Activated naive CD8-positive, alpha-beta T cell treated with anti-CD3 and anti-CD28 coated beads, Interleukin-2, amount 50 U/mL, for 16 hours (primary cell): ENCODE measurements at places on chromosomes 12 and 14.

DNA sequence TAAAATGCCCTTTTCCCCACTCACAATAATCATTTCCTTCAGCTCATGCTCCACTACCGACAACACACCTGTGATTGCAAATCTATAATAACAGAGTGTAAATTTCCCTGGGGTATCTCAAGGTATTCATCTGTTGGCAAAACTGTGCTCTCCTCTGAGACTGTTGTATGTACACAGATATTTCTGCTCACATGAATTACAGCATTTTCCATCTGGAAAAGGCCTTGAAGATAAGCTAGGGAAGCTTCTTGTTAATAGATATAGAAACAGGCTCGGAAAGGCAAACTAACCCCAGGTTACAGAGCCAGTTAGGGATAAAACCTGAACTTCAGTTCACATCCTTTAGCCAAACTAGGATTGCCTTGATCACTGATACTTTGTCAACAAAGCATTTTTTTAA, 210.4 kb upstream of the KRR1 start:
- no peak for DNase-seq

GRCh38 chr12:57173683-57174082, 26.3 kb upstream of the LRP1-AS start:
- no peak for DNase-seq

GRCh38 chr14:57380935-57381334, 9.5 kb upstream of the NAA30 start:
- DNase-seq: no peak

GRCh38 chr12:106901276-106901675, 54.4 kb upstream of the TMEM263 start:
- DNase-seq: no peak

GRCh38 chr14:24145690-24146452, 539 bp downstream of the PSME2 start:
- no peak for DNase-seq

DNA sequence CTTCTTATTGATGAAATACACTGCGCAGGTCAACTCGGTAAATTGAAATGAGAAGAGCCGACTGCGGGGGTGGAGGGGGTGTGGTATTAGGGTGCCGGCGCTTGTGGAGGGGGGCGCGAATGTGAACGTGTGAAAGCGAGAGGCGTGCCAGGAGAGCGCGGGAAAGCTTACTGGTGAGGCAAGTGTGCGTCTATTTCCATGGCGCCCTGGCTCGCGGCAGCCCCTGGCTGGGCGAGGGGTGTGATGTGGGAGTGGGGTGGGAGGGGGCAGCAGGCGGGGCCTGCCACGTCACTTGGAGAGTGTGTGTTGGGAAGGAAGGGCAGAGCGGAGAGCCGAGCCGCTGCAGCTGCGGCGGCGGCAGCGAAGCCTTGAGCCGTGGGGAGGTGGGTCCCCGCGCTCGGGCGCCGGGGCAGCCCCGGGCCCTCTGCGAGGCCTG, 88.8 kb downstream of the GALNT8 start:
- DNase-seq: no peak

DNA sequence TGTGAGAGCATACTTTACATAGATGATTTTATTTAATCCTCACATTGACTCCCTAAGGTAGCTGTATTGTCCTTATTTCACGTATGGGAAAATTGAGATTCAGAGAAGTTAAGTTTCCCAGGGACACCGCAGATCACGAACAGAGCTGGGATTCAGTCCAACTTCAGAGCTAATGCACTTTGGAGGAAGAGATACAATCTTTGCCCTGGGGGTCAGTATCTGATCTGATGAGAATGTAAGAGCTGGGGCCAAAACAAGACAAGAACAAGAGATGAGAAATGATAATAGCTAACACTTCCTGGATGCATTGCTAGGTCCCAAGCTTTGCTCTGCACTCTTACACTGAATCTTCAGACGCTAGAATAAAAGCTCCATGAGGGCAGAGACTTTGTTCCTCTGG, 6.0 kb upstream of the CSAD start:
- DNase-seq: no peak

DNA sequence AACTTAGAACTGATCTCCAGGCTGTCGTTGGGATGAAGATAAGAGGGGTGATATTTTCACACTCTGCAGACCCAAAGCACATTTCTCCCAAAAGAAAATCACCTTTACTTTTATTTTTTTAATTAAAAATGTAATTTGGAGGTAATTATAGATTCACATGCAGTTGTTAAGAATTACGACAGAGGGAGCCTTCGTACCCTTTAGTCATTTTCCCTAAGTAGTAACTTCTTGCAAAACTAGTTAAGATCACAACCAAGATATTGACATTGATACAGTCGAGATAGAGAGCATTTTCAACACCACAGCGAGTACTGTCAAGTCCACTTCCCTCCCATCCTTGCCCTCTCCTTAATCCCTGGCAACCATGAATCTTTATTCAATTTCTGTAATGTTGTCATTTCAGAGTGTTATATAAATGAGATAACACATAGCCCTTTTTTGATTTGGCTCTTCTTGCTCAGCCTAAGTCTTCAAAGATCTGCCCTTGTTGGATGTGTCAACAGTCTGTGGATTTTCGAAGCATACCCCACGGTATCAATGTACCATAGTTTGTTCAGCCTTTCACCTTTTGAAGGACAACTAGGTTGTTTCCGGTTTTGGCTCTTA, 39.6 kb downstream of the DNAH10 start:
- DNase-seq: no peak

DNA sequence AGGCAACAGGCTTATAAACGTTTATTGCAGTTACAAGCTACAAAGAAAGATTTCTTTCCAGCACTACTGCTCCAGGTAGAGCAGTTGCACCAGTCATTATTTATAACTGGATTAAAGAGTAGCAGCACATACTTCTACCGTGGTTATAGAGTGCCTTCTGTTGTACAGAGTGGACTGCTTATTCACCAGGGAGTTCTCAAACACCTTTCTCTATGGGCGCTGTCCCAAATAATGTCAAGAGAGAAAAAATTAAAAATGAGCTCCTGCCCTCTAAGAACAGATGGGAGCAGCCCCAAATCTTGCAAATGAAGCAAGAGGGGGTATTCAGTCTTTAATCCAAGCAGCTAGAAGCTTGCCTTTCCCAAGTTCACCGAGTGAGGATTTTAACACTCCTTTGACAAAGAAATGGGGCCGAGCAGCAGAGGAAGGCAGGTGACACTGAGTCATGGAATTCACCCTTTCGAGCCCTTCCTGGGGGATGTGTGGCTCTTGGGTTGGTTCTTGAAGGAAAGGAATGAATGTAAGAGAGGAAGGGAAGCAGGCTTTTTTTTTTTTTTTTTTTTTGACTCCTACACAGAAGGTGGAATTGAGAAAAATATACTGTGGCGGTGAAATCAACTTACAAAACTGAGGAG, 181.2 kb downstream of the PRKCH start:
- no peak for DNase-seq

DNA sequence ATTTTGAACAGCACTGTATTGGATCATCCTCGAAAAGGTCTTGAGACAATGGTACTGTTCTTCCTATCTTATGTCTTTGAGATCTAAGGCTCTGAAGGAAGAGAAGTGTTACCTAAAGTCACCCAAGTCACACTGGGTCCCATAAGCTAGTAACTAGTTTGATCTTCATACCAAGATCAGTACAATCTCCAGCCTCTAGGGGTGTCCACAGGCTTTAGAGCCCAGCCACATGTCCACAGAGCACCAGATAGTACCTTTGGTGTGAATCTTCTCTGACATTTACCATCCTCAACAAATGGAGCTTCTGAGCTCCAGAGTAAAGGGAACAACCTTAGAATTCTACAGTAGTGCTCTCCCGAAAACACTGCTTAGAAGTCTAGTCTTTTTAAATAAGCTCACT, 78.7 kb downstream of the KSR2 start:
- DNase-seq: no peak

- DNase-seq: peak; percentile 32
Measured at GRCh38 chr14:34331728-34332623, 130.1 kb downstream of the SPTSSA start.

GRCh38 chr12:9911708-9912107, 20.5 kb downstream of the CLEC2A start:
- no peak for DNase-seq

DNA sequence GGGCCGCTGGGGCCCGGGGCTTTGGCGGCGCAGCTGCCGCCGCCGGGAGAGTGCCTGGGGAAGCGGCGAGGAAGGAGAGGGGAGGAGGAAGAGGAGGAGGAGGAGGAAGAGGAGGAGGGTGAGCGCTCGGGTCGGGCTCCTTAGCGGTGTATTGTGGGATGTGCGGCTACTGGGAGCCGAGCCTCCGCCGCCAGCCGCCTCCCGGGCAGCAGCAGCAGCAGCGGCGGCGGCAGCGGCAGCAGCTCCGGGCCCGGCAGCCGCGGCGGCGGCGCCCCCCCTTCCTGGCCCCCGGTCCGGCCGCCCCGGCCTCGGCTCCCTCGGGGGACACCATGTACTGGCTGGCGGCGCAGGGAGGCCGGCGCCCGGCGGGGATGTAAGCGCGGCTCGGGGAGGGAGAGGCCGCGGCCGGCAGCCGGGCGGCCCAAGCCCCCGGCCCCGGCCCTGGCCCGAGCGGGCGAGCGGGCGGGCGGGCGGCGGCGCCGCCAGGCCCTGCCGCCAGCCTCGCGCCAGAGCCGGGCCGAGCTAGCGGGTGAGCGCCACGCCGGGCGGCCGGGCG, at the start of gene SETD1B:
TSS of gene SETD1B (plus strand) at position 149 of the 556 bp plus-strand sequence. CDS start 729 bp downstream, outside the sequence.
- no peak for DNase-seq

GRCh38 chr12:109864916-109865315, 15.4 kb downstream of the GLTP start:
- no peak for DNase-seq

DNA sequence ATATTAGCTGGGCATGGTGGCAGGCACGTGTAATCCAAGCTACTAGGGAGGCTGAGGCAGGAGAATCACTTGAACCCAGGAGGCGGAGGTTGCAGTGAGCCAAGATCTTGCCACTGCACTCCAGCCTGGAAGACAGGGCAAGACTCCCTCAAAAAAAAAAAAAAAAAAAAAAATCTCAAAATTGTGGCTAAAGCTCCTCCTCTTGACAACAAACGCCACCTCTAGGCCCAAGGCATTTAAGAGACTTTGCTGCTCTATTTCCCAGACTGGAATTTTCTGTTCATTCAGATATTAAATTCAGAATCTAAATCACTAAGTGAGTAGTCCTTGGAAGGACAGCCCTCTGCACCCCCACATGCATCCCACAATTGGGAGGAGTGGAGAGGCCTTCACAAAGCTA, 1.4 kb downstream of the ZFYVE1 start:
- no peak for DNase-seq

DNA sequence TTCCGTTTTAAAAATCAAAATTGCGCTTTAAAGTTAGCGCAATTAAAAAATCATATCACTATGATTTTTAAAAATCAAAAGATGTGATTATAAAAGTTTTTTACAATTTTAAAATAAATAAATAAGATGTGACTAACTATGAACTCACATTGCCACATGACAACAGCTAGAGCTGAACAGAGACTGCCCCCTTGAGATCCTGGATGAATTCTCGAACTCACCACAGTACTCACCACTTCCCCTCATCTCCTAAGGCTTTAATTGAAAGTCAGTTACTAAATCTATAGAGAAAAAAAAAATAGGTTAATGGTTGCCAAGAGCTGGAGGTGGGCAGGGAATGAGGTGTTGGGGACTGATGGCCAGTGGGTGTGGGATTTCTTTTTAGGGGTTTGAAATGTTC, 384.2 kb downstream of the ZFP36L1 start:
- no peak for DNase-seq

- no peak for DNase-seq
Measured at GRCh38 chr14:94158239-94158883, 15.8 kb upstream of the PPP4R4 start.

GRCh38 chr12:54306925-54307741, 6.3 kb upstream of the NFE2 start:
- no peak for DNase-seq

DNA sequence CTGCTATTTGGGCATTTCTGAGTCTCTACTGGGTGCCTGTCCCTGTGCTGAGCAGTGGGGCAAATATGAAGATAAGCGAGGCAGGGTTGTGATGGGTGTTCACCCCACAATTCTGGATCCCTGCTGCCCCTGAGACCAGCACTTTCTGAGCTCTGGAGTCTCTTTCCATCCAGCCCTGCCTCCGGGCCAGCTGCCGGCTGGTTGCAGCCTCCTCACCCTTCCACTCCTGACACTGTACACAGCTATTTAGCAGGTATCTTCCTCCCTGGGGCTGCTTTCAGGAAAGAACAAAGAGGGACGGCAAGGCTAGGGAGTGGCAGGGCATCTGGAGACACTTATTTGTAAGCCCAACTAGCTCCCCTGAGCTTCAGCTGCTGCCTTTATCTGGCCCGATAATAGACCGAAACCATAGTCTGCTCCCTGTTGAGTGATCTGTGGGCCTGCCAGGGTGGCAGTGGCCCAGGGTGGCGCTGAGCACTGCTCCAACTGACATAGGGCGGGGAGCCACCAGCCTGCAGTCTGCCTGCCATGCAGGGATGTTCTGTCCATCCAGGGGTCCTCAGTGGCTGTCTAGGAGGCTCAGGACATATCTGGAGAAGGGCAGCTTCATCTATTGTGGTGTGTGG, 7.6 kb upstream of the KRT80 start:
- no peak for DNase-seq

GRCh38 chr12:67419810-67420209, 150.7 kb downstream of the CAND1 start:
- no peak for DNase-seq

DNA sequence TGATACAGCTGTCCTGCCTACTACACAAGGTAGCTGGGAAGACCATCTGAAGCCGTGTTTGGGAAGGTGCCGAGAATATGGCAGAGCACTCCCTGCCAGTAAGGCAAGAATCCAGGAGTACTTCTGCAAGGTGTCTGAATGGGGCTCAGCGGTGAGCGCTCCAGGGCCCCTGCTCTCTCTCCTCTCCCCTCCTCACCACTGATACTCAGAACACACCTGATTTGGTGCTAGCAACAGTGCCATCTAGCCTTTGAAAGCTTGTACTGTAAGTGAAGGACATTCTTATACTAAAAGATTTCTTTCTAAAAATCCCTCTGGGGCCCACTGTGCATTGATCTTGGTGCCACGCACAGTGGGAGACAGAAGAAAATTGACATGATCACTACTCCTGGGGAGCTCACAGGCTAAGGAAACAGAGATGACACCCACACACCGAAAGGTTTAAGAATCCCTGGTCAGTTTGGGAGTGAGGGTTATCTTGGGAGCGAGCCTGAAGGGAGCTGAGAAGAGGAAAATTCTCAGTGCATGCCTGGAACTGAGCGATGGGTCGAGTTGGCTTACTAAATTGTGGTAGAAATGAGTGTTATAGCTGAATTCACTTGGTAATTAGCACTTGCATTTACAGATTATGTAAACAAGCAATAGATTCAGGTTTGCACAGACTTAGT, 216.9 kb downstream of the NTF3 start:
- DNase-seq: no peak

GRCh38 chr12:11749943-11750690, 100.6 kb downstream of the ETV6 start:
- no peak for DNase-seq

DNA sequence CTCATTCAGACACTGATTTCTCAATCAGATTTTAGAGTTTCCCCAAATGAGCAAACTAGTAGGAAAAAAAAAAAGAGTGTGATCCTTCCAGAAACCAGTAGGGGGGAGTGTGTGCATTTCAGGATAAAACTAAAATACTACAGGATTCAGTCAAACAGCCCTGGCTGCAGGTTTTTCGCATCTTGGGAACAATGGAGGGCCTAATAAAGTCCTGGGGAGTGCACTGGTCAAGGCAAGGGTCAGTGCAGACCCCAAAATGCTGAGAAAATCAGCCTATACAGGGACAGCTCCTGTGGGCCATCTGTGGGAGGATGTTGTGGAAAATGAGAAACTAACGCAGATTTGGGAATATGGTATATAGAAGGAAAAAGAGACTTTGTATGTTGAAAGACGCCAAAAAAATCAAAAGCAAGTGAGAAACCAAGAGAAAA, 22.2 kb upstream of the ABCD4 start:
- DNase-seq: no peak
